ENCODE measurements at places on chromosomes 12 and 14. TPM values are rescaled to one million over a fixed set of nuclear protein-coding genes. Genes with fewer than 3 reads are reported as not detected.

Gene NANOG
- not detected for total RNA-seq

Gene NFATC4
- total RNA-seq, result not detected

Gene SERPINA12
- not detected for total RNA-seq

Gene ST8SIA1
- 0.11 TPM for total RNA-seq

Gene SPRYD4
- total RNA-seq, result 2.0 TPM

Data from A549 treated with DMSO at 1 μM for 4 hours (cell line).